ENCODE measurements at places on chromosomes 16 and 17.

GRCh38 chr16:85187002-85187401 is 74.7 kb upstream of the CIBAR2 start:
- no peak for DNase-seq

DNA sequence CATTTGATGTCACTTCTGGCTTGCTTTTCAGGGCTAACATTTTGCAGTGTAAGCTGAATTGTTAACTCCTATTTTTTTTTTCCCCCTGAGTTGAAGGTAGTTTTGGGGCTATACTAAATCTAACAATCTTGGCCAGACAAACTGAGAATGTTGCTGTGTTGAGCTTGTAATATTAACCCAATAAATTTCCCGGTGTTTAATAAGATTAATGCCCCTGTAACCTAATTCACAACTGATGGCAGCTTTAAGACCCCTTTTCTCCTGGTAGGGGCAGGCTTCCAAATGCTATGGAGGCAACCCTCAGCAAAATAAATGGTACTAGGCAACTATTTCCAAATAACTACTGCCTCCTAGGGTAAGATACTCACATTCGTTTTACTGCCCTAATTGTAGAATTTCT is 549.6 kb upstream of the KIF2B start:
- no peak for DNase-seq

GRCh38 chr17:65518256-65518655 is 43.2 kb downstream of the AXIN2 start:
- no peak for DNase-seq

DNA sequence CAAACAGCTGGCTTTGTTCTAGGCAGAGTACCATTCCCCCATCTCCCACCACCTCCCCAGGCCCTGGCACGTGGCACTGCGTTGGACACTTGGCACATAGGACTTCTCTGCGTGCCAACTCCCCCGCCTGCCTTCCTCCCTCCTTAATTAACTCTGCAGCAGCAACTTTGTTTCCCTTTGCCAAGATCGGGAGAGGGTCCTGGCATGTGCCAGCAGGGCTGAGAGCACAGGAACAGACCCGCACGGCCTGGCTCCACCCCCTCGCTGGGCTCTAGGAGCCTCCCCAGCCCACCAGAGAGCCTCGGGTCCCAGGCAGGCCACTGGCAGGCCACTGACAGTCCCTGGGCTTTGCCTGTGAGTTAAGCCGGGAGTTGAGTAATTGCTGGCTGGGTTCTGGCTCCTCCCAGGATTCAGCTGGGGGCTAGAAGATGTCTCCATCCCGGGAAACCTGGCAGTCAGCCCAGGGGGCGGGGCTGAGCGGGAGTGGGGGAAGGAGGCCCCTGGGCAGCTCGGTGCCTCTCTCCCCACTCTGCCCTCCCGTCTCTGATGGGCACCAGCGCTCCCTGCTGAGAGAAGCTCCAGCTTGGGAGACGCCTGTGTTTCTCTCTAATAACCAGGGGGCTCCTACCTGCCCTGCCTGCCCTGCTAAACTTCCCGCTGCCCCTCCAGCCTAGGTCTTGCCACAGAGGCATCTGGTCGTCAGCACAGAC is 224.0 kb upstream of the TNRC6C start:
- DNase-seq = no peak

- no peak for DNase-seq
Observed at GRCh38 chr17:37312137-37312923, 63.5 kb upstream of the C17orf78 start.

- DNase-seq = no peak
Observed at GRCh38 chr17:78493853-78494695, 83.1 kb downstream of the DNAH17 start.

DNA sequence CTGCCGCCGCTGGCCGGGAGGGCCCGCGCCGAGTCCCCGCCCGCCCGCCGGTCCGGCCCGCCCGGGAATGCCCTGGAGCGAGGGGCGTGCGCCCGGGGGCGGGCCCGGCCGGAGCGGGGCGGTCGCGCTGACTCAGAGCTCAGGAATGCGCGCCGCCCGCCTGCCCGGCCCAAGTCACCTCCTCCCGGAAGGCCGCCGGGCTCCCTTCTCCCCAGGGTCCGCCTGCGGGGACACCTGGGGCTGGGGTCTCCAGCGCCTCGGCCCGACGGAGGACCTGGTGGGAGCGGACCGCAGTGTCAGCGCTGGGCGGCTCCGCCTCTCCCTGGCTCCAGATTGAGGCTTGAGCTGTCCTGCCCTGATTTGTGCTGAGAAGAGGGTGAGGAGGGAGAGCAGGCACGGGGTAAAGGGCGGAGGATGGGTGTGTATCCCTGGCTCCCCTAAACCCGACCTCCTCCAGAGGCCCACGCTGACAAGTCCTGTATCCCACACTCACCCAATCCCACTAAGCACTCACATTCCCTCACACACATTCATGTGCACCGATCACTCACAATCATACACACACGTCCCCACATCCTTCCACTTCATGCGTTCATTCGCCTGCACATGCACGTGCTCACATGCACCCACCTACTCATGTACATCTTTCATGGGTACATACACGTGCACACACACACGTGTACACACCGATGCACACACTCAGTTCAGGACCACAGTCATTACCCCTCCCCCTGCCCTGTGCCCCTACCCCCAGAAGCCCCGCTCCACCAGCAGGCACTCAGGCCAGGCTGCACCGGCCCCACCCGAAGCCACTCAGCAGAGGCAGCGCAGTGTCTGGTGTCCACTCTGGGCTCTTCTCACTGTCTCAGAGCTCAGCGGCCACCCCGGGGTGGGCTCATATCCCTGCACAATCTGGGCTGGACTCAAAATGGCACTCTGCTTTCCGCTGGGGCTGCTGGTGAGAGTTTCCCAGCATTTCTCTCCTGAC is at the start of gene RHBDF1:
Gene RHBDF1, minus strand, starts transcription at position 71 of the 988 bp plus-strand sequence. CDS start 7,616 bp downstream, outside the sequence.
- DNase-seq = no peak

GRCh38 chr16:50988441-50988840 is 162.6 kb downstream of the SALL1 start:
- no peak for DNase-seq

DNA sequence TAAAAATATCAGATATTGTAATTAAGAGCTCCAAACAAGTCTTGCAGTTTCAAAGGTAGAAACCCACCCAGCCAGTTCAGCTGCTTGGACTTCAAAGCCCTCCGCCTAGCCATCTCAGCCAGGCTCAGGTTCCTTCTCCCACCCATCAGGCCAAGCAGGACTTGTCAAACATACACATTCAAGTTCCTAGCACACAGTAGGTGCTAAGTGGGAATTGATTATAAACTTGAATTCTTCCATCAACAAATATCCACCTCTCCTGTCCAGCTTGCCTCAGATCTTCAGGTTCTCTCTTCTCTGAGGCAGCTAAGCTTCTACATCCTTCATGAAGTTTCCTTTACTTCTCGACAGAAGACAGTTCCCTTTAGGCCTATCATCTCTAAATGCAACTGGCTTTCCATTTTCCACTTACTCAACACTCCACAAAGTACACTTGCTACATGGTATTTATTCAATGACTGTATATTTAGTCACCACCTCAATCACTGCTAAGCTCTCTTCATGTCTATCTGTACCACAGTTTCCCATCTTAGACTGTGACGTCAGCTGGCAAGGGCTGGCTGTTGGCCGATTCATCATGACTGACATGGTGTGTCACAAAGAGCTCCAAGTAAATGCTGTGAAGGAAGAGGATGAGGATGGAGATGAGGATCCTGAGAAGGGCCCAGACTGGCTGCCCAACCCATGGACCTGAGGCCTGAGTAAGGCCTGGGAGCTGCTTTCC is 13.3 kb upstream of the COG7 start:
- DNase-seq = no peak

- DNase-seq = no peak
Observed at GRCh38 chr17:17403899-17404576, 72.8 kb upstream of the MED9 start.

DNA sequence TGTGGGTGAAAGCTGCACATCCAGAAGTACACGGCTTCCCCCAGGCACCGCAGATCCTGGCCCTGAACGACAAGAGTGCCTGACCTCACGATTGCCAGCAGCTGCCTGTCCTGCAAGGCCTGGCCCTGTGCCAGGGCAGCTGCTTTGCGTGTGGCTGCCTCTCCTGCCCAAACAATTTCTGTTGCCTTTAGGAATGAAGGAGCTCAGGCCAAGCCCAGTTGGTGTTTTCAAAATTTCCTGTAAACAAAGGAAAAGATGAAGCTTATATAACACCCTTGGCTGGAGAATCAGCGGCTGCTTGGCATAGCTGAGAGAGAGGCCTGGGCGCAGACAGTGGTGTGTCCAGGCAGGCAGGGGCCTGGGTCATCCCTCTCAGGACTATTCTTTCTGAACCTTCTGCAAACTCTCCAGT is 11.7 kb upstream of the SLC47A2 start:
- no peak for DNase-seq

GRCh38 chr16:83550183-83550569 is 257.6 kb upstream of the HSBP1 start:
- no peak for DNase-seq

- DNase-seq = no peak
Observed at GRCh38 chr17:70202840-70203239, 33.5 kb downstream of the KCNJ2 start.

DNA sequence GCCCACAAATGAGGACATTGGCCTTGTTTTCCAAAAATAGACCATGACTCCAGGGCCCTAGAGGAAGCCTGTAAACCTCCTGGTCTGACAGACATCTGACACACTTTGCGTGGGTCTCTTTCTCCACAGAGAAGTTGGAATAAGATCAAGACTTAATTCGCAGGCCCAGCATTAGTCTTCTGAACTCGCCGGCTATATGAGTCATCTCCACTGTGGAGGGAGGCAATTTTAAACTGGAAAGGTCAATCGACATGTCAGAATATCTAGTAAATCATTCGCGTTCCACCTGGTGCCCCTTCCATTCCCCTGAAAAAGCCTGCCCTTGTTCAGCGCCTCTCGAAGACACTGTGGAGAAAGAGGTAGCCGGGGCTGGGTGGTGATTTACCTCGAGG is 140.1 kb downstream of the CLEC16A start:
- DNase-seq = no peak

GRCh38 chr17:77476006-77476405 is 335.2 kb downstream of the SEC14L1 start:
- no peak for DNase-seq

DNA sequence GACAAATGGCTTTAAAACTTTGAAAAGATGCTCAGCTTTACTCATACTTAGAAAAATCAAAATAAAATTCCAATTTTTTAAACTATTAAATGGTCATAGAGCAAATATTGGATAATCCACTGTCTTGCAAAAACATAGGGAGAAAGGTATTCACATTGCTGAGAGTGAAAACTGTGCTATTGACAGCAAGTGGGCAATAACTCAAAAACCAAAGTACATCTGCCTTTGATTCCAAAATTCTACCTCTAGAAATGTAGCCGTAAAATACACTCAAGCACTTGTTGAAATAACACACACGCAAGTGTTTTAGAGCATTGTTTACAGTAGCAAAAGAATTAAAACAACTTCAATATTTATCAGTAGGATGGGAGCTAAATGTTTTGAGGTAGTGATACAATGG is 210.6 kb upstream of the HS3ST3A1 start:
- DNase-seq = no peak

- no peak for DNase-seq
Observed at GRCh38 chr17:17988427-17988945, 15.8 kb downstream of the DRC3 start.

DNA sequence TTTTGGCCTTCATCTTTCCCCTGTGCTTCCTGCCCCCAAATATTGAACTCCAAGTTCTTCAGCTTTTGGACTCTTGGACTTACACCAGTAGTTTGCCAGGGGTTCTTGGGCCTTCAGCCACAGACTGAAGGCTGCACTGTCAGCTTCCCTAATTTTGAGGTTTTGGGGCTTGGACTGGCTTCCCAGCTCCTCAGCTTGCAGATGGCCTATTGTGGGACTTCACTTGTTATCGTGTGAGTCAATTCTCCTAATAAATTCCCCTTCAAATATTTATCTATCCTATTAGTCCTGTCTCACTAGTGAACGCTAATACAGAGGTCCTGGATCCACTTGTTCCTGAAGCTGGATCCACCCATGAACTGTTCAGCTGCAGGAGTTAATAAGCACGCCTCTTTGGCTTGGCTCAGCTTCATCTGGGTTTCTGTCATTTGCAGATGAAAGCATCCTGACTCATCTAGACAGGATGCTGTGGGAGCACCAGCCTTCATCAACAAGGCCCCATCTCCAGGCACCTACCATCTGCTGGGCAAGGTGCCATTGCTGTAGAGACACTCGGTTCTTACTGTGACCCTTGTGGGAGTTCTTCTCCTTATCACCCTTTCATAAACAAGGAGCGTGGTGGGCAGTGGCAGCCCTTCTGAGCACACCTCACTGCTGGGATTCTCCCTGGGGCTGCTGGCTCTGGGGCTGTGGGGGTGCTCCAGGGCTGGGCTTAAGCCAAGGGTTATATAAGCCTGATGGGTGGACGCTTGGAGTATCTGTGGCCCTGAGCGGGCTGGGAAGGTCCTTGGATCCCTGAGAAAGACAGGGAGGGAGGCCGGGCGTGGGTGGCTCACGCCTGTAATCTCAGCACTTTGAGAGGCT is 23.1 kb downstream of the LAT start:
- peak; percentile 20 for DNase-seq

- no peak for DNase-seq
Observed at GRCh38 chr16:31485571-31485970, 2.6 kb downstream of the SLC5A2 start.

DNA sequence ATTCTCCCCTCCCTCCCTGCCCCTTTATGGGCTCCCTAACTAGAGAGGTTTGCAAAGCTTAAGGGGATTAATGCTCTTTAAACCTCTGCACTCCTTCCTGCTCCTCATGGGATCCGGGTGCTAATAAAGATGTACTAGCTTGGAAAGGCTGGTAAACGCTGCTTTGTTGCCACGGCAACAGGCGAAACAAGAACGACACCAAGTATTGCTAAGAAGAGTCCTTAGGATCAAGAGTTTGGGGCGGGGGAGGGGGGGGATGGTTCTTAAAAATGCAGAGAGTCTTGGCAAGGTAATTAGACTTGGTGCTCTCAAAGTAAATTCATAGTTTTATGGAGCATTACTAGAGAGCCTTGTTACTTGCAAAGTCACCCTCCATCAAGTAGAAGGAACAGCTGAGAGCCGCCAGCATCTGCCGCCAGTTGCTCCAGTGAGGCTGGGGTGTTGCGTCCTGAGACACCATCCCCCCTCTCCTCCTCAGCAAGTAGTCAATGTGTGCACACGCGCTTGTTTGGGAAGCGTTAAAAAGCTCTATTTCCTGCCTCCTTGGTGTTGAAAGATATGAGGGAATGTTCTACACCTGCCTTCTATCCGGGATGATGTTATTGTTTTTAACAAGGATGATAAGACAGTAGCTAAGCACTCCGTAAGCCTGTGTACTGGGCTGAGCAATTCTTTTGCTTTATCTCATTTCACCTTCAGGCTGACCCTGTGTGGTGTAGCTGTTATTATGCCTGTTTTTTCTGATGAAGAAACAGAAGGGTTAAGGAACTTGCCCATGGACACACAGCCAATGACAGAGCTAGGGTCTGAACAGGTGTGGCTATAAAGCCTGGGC is 190.9 kb downstream of the CCDC182 start:
- DNase-seq = no peak

DNA sequence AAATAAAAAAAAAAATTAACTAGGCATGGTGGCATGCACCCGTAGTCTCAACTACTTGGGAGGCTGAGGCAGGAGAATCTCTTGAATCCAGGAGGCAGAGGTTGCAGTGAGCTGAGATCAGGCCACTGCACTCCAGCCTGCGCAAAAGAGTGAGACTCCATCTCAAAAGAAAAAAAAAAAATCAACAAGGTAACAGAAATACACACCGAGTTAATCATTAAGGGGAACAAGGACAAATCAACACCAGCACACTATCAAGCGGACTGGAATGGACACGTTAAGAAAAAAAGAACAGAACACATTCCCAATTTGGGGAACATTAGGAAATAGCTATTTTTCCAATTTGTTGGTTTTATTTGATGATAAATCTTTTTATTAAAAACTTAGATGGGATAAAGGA is 28.4 kb upstream of the GLG1 start:
- no peak for DNase-seq

All from effector CD8-positive, alpha-beta T cell (primary cell).